Cardiac muscle cell (in vitro differentiated cells and primary cell): ENCODE measurements at places on chromosomes 6 and 20.

DNA sequence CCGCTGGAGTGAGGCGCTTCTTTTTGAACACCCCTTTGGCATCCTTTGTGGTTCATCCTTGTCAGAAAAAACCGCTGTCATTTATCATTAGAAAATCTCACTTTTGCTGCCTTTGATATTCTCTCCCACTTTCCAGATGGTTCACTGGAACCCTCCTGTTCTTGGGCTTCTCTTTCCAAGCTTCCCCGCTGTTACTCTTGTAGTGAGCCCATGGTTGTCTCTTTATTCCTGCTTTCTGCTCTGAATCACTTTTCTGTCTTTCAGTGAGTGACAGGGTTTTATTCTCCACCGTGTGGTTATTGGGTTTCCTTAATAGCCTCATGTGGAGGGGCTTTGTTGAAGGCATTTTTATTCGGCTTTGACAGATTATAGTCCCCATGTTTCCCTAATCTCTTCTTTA is 117.0 kb downstream of the FARS2 start:
- DNase-seq = no peak

- no peak for DNase-seq
Observed at GRCh38 chr6:84512391-84512790, 252.0 kb downstream of the TBX18 start.

DNA sequence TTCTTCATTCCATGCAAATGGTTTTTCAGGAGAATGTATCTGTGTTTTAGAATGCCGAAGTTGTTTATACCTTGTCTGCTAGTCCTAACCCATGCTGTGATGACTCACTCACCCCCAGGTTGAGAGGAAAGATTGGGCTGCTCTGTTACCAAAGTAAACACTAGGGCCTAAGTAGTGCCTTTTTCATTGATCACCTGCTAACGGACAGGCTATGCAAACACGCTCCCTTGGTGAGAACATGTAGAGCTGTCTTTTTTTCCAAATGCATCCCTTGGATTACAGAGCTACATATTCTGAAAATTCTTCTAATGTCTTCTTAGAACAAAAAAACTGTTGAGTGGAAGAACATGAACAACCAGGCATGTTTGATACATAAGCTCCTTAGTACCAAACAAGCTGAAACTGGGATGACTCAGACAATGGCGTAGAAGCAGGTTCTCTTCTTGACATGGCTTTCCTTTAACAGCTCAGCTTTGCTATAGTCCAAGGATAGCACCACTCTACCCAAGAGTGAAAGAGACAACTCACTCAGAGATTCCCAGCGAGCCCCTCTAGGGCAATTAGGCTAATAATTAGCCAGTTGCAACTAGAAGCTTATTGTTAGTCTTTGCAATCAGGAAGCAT is 20.5 kb downstream of the PERP start:
- no peak for DNase-seq

DNA sequence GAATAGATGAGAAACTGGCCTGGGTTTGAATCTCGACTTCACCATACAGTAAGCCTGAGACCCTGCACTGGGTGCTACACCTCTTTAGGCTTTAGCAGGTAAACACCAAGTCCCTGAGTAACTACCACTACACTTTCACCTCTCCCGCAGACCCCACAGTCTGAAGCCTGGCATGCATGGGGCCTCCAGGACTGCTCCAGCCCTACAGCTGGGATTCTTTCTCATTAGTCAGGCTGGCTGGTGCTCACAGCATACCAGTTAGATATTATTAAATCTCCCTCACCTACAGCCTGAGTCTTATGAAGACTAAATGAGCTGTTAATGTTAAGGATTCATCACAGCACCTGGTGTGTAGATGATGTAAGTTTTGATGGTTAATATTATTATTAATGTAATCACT is 388.7 kb downstream of the ARHGAP18 start:
- no peak for DNase-seq

DNA sequence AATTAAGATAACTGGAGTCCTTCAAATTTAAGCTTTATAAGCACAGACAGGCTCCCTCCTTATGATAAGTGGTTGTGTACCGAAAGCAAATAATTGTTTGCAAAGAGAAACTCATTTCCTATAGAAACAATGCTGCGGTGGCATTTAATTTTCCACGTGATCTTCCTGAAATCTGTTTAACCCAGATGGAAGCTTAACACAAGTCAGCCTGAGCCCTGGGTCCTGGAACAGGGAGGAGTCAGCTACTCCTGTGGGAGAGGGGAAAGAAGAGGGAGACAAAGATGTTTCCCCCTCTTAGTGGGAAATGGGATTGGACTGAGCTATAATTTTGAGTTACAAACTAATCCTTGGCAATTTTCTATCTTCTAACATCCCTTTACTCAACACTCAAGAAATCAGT is 136.5 kb downstream of the ELOVL4 start:
- DNase-seq = no peak

GRCh38 chr20:47973519-47974233 is 188.4 kb upstream of the SULF2 start:
- DNase-seq = peak; percentile 53

GRCh38 chr6:140434761-140435160 is 1060.3 kb upstream of the CITED2 start:
- no peak for DNase-seq

DNA sequence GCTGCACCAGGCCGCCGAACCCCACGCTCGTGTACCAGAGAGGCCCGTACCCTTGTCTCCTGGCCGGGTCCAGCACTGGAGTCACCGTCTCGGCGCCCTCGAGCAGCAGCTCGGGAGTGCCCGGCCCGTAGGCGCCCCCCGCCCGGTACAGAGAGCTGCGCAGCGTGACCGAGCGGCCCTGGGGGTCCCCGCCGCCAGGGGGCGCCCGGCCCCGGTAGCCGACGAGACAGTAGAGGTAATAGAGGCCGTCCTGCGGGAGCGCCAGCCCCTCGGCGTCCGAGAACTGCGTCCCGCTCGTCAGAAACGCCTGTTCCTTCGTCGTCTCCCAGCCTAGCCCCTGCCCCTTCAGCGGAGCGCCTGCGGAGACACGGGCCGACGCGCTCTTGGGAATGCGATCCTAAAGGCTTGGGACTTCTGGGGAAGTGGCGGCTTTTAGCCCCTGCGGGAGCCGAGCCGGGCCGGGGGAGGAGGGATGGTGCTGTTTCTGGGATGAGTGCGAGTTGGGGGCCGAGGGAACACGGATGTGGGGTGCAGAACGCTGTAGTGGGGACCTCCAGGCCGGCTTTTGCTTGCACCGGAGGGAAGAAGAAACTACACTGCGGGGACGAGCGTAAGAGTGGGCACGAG is 1.3 kb downstream of the LTB start:
- DNase-seq = peak; percentile 86

DNA sequence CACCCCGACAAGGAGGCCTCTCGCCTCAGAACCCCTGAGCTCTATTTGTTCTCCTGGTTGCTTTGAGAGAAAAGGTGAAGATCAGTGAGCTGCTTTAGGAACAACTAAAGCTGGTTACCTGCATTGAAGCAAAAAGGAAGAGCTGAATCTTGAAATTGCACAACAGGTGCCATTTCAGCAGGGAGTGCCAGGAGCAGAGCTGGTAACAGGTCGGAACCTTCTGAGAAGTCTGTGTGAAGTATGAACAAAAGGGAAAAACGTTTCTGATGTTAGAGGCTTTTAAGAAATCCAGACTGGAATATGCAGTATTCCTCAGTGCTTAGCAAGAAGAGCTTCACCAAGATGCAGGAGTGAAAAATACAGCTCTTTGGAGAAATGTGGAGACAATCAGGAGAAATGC is 164.0 kb downstream of the TMEM242 start:
- DNase-seq = no peak

DNA sequence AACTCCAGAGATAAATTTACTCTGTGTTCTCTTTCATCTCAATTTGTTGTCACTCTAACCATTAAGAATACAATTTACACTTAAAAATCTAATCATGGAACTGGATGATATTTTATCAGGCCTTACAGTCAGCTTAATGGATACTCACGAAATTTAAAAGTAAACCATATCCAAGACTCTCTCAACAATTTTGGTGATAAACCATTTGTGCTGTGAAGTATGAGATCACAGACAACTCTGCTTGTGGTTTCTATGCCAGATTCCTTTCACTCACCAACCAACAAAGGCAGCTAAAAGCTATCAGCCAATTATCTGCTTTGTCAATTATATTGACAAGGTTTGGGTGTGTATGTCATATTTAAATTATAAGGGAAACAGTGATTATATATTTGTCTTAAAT is 155.8 kb downstream of the TRDN start:
- no peak for DNase-seq

- DNase-seq = no peak
Observed at GRCh38 chr20:51656726-51657260, 111.4 kb downstream of the ATP9A start.

DNA sequence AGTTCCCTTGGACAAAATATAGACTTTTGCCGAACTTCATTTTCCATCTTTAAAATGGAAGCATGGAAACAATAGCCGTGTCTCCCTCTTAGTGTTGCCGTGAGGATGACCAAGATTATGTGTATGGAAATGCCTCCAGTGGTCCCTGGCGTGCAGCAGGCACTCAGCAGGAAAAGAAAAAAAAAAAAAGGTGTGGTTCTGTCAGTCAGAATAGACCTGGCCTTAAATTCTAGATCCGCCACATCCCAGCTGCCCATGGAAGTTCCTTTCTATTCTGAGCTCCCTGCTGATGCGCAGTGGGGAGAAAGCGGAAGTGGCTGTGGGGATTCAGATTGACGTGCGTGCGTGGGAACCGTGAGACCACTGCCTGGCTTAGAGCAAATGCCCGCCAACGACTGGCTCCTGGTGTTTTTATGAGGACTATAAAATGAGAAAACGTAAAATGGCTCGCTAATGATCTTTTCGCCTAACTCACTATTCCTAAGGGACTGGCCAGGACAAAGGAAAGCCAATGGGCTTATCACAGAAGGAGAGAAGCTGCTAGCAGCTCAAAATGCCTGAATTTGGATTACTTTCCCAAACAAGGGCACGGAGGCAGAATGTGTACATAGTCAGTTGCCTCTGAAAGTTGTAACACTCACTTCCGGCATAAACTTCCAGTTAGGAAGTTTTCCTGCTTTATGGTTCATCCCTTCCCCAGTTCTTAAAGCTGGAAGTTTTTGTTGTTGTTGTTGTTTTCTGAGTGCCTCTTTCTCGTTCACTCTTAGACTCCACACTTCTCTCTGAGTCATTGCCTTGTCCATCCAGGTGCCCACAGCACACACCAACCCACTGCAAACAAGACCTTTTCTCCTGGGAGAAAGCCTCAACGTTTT is 11.4 kb upstream of the PDE10A start:
- no peak for DNase-seq

GRCh38 chr20:35568645-35569044 is 26.8 kb downstream of the ERGIC3 start:
- no peak for DNase-seq

- no peak for DNase-seq
Observed at GRCh38 chr6:121426686-121427085, 8.8 kb upstream of the GJA1 start.

DNA sequence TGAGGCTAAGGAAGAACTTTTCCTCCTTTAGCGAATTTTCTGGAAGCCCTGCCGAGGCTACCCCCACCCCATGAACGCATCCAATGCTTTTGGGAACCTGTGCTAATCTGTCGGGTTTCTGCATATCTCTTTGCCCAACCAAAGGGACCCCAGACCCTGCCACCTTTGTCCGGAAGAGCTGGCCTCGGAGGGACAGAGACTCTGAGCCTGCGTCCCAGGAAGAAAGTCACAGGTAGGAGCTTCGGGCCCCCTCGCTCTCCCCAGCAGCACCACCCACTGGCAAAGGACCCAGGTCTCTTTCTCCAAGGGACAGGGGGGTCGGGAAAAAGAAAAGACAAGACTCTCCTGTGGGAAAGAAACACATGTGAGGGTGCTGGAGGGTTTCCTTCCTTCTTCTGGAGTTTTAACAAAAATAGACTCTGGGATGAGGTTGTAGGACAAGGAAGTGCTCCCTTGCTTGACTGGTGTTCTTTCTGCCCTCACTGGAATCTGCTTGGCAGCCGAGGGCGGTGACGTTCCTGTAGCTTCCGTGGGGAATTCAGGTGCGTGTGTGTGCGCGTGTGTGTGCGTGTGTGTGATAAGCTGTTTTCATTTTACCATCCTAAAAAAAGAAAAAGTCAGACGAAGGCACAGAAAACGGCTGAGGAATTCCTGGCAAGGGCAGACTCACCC is 16.3 kb upstream of the FOXC1 start:
- DNase-seq = no peak

DNA sequence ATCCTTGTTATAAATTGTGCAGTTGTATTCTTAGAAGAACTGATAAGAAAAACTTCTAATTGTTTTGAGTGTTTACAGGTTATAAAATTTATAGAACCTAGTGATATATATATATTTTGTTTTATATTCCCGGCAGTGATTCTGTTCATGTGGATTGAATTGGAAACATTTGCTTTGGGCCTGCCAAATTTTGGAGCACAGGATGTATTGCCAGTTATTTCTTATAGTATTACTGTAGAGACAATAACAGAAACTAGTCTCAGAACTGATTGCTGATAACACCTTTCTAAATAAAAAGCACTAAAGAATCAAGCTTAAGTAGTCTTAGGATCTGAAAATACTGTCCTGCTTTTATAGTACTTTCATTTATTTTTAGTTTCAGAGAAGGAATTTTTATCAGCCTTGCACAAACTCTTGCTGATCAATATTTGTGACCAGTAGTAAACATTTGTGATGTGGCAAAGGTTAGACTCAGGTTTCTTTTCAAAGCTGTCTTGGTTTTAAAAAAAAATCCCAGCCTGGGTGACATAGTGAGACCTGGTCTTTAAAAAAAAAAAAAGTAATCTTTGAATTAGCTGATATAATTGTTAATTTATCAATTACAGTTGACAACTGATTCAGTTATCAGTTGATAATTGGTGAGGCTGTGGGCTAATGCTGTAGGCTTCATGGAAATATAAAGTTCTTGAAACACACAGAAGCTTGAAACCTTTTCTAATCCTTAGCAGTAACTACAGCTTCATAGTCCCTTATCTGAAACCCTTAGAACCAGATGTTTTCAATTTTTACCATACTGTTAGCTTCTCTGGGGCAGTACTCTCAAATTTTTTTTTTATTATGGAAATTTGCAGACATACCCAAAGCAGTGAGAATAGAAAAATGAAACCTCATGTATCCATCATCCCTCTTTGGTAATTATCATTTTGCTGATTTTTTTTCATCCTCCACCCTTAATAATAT is 42.4 kb downstream of the RNGTT start:
- no peak for DNase-seq

DNA sequence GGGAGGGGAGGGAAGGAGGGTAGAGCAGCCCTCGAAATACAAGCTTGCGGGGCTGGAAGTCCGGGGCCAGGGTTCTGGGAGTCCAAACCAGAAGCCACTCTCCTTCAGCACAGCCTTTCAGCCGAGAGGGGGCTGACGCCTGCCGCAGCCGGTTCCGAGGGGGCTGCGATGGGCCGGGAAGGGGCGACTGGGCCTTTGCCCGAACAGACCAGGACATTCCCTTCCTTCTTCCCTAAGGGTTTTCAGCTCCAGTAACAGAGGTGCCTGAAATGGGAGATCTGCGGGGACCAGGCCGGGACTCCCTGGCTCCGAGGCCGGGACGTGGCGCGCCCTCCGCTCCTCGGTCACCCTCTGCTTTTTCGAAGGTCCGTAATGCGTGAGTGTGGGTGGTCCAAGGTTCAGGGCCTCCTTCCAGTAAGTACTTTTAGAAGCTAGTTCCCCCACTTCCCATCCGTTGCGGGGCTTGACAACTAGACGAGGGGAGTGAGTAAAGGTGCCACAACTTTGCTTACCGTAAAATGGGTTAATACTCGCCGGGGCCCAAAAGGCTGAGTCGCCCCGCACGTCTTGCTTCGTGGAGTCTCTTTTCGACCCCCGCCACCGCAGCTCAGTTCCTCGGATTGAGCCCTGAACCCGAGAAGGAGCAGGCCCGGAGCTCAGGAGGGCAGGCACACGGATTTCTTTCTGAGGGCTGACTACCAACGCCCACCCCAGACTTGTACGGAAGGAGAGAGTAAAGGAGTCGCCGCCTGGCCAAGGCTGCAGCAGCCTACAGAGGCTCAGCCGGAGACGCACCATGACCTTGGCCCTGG is 2.9 kb upstream of the OLIG3 start:
- no peak for DNase-seq
